ENCODE measurements at places on chromosomes 16 and 17. TPM values are rescaled to one million over a fixed set of nuclear protein-coding genes. Genes with fewer than 3 reads are reported as not detected.

DNA sequence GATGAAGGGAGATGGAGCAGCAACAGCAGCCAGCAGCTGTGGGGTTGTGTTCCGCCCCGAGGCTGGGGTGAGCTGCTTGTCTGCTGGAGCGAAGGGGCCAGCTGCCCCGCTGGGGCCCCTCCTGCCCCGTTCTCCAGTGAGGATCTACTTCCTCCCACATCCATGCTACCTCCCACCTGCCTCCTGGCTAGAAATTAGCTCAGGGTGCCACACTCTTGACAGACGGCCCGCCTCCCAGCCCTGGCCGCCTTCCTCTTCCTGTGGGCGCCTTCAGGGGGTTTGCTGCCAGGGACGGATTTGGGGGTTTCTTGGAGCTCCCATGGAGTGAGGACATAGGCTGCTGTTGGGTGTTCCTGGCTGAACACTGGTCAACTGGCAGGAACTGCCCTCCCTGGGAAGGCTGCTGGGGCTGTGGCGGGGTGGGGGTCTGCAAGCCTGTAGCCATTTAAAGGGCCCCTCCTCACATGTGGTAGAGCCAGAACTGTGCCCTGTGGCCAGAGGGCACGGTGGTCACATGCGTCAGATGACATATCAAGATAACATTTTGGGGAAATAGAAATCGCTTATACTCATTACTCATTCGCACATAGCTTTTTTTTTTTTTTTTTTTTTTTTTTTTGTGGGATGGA, 13.1 kb downstream of the TBC1D24 start:
- DNase-seq: no peak

The MEOX1 gene
- total RNA-seq: 1.2 TPM

The SERPINF2 gene
- total RNA-seq: not detected

DNA sequence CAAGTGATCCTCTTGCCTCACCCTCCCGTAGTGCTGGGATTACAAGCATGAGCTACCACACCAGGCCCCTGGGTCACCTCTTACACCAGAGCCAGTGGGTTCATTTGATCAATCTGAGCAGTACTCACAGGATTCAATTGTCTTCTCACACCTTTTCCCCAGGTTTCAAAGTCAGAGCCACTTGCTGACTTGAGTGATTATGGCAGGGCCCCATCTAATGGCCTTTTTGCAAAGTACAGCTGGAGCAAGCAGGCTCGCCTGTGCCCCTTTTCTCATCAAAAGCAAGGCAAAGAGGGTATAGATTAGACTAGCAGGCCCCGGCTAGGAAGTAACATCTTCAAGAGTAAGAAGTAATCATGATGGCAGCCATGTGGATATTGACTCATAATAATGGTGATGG, 114.8 kb upstream of the NOL11 start:
- no peak for DNase-seq

DNA sequence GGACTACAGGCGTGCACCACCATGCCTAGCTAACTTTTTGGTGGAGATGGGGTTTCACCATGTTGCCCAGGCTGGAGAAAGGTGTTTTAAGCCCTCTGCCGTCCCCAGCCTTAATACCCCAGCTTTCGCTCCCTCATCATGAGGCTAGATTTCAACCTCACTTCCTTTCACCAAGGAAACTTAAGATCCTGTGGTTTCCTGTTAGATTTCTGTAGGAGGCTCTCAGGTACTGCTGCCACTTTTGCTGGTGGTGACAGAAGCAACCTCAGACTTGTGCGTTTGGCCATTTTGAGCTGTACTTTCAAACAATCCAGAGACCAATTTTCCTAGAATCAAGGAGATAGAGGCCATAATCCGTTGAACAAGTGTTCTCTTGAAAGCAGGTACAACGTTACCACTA, 36.2 kb downstream of the MPHOSPH6 start:
- no peak for DNase-seq

Data from activated naive CD4-positive, alpha-beta T cell treated with anti-CD3 and anti-CD28 coated beads, Interleukin-2, amount 50 U/mL, for 72 hours (primary cell).